ENCODE measurements at places on chromosomes 5 and 9.

DNA sequence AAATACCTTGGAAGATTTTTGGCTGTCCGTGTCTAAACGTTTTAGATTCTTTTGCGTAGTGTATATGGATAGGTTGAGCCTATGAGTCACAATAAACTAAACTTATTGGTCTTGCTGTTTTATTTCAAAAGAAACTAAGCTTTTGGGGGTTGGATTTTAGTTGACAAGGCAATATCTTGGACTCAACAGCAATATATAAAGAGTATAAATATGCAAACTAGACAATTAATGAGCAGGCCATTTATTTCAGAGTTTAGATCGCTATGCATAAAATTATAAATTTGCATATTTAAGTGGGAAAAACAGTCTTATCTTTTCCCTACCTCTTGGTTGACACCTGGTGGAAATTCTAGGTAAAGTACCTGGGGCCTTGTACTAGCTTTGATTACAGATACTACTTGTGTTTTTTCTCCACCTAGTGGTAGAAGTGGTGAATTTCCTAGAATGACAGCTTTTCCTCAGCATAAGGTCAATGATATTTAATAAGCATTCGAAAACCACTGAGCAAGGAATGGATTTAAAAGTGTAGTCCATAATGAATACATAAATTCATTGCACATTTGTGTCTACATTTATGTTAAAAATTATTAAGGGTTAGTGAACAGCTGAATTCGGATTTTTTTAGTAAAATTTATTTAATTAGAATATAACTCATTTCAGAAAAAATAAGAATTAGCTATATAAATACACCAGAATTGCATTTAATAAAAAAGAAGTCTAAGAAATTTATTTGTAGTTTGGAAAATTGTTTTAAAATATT is 1.7 kb upstream of the ARRDC3 start:
- DNase-seq, result peak; percentile 88

DNA sequence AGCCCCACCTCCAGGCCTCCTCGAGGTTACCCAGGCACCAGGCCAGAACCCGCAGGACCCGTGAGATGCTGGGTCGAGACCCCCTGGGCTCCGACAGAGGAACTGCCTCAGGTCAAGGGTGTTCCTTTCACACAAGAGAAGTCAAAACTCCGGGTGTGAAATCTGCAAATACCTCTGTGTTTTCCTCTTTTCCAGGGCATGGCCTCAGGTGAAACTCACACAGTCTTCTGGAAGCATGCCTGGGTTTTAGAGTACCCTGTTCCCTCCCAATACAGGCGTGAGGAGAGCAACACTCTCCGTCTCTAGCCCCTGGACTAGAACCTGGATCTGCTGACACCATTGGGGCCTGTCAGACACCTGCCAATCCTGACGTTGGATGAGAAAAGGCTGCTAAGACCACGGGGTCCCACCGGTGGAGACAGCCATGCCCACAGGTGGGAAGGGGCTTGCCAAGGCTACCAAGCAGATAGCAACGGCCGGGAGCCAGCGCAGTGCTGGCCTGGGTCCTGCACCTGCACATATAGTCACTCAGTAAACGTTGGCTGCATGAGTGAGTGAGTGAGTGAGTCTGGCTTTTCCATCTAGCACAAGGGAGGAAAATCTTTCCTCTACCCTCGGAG is 182.0 kb upstream of the PPP1R26 start:
- no peak for DNase-seq

- no peak for DNase-seq
Observed at GRCh38 chr5:178422400-178422775, 167.8 kb downstream of the COL23A1 start.

GRCh38 chr9:36691671-36692070 is 119.0 kb downstream of the MELK start:
- no peak for DNase-seq

DNA sequence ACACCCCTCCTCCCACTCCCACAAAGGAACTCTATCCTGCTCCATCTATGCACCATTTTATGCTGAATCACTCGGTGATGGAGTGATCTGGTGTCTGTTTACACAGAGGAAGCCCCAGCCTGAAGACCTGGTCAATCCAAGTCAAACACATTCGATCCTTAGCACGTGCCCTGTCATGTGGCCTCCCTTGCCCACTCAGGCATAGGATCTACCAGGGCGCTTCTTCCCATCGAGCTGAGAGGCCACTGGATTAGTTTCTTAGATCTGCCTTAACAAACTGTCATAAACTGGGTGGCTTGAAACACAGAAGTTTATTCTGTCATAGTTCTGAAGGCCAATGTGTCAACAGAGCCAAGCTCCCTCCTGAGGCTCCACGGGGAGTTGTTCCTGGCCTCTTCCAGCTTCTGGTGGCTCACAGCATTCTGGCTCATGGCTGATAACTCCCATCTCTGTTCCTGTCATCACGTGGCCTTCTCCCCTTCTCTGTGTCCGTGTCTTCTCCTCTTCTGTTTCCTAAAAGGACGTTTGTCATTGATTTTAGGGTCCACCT is 34.2 kb downstream of the FOXI1 start:
- DNase-seq, result no peak

DNA sequence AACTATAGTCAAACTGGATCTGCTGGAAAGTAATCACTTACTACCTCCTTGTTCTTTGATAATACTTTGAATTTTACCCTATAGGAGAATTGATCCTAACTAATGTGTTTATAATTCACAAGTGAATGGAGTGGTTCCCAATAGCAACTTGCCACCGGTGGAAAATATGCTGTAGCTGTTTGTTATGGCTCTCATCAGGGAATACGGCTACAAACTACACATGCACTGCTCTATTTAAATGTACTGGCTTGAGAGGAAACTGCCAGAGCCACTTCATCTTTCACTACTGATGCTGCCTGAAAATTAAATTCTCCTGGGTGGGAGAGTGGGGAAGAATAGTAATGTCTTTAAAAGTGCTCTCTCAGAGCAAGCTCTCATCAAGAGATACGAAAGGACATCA is 448.5 kb upstream of the GRAMD2B start:
- DNase-seq, result no peak

Measured in smooth muscle cell of the brain vasculature (primary cell).